Muscle of arm (tissue), 14 donors: ENCODE measurements at places on chromosomes 7 and 10. TPM values are rescaled to one million over a fixed set of nuclear protein-coding genes. Genes with fewer than 3 reads are reported as not detected.
A peak's percentile ranks its signal among the peaks of the same experiment; 100 is the strongest.

GRCh38 chr7:36623247-36623646 lies 101.0 kb downstream of the AOAH start:
- DNase-seq: no peak

- no peak for DNase-seq
These were observed 66.9 kb downstream of the CDHR3 start for GRCh38 chr7:106029941-106030340.

DNA sequence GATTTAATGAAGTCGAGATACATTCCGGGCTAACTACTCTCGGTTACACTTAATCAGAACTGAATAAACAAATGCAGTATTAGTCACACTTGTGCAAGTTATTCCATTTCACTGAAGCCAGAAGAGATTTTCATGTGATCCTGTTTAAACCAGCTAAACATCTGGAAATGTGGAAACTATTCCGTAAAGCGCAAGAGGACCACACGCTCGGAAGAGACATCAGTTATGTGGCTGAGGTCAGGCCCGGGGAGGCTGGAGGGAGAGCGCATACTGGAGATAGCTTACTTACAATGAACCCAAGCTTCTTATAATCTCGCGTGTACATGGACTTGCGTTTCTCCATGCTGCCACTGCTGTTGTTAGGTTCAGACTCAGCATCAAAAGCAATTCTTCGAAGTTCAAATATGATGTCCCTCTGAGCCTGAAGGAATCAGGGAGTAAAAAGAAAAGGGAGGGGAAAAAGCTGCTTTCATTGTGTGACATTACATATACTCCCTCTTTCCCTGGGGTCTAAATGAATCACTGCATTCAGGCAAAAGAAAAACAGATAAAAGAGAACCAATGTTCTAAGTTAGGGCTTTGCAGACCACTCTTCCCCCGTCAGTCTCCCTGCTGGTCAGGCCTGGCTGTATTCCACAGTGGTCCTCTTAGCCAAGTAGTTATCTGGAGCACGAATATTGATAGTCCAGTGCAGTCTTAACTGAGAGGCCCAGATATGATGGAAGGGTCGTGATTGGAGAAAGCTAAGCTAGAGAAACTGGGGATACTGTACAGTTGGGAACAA lies 237.4 kb downstream of the ELMO1 start:
- peak; percentile 89 for DNase-seq

- DNase-seq: no peak
These were observed 121.6 kb downstream of the RELN start for GRCh38 chr7:103867874-103868273.

DNA sequence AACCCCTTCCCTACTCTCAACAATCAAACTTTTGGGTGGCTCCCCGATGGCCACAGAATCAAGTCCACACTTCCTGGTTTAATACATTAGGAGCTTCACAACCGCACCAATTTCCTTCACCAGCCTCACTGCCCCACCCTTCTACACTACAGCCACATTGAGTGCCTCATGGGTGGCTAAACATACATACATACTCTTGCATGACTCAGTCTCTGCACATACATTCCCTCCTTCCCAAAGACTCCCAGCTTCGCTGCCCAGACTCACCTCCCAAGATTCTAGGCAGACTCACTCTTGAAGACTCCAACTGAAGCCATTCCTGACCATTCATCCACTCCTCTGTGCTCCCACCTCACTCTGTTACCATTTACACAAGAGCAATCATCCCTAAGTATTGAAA lies 15.9 kb downstream of the VPS41 start:
- no peak for DNase-seq

DNA sequence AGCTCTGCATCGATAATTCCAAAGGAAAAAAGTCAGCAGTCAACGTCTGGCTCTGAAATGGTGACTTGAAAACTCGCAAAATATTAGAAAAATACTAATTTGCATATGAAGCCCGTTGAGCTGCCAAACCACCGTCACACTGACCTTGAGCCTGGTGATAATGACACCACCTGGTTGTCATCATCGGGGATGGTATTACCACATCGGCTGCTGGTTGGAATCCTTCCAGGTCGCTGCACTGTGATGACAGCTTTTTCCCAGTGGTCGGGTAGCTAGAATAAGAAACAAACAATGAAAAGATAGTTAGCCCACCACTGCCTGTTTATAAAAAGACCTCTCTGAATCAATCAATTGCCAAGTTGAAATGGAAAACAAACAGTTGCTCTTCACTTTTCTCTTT lies 41.6 kb downstream of the LAMB1 start:
- no peak for DNase-seq

- no peak for DNase-seq
These were observed 18.3 kb downstream of the CALHM2 start for GRCh38 chr10:103433858-103434257.

- no peak for DNase-seq
These were observed 86.7 kb downstream of the DGKI start for GRCh38 chr7:137760111-137760510.

DNA sequence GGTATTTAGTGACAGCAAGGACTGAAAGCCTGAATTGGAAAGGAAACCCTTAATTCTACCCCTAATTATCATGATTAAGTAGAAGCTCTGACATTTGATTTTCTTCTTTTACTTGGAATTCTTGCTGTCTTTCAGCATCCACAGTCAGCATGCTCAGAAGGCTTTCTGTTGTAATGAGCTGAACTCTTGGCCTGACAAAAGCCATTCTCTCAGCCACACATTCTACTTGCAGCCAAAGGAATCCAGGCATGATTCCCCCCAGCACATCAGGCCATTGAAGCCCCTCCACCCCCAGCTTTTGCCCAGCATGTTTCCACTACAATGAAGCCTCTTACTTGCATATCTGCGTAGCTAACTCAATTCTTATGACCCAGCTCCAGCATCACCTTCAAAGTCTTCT lies 94.3 kb upstream of the FRMD4A start:
- DNase-seq: no peak

DNA sequence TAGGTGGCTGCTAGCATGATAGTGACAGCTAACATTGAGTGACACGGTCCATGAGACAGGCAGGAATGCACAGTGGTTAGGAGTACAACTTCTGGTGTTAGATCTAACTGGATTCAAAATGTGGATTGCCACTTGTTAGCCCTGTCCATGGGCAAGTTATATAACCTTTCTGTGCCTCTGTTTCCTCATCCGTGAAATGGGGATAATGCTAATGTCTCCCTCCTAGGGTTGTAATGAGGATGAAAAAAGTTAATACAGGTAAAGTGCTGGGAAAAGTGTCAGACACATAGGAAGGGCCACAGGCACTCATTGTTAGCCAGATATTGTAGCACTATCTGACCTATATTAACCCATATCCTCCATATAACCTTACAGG lies 41.8 kb downstream of the TACR2 start:
- DNase-seq: no peak

DNA sequence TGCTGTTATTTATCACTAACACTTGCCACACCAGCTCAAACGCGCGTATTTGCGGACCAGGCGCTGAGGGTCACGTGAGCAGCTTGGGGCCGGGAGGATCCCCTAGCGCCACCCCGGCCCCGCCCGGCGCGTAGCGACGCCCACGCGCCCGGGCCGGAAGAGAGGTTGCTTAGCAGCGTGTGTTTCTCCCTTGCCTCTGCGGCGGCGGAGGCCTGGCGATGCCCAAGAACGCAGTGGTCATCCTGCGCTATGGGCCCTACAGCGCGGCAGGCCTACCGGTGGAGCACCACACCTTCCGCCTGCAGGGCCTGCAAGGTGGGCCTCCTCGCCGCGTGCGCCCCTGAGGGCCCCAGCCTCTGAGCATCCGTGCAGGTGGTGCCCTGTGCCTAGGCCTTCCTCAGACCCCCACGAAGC lies at the start of gene C10orf53:
Gene C10orf53 (plus strand): TSS at position 172 of the 414 bp plus-strand sequence. CDS start 47 bp downstream, at position 219.
- DNase-seq: no peak

GRCh38 chr10:43202224-43202656 lies 64.0 kb downstream of the CSGALNACT2 start:
- no peak for DNase-seq

- DNase-seq: no peak
These were observed 200.4 kb upstream of the NFE2L3 start for GRCh38 chr7:25951414-25952260.

- no peak for DNase-seq
These were observed 18.4 kb downstream of the GIMAP5 start for GRCh38 chr7:150755473-150756099.

GRCh38 chr7:16060502-16060901 lies 360.8 kb downstream of the CRPPA start:
- DNase-seq: no peak

- no peak for DNase-seq
These were observed 27.2 kb downstream of the EZH2 start for GRCh38 chr7:148856891-148857290.

DNA sequence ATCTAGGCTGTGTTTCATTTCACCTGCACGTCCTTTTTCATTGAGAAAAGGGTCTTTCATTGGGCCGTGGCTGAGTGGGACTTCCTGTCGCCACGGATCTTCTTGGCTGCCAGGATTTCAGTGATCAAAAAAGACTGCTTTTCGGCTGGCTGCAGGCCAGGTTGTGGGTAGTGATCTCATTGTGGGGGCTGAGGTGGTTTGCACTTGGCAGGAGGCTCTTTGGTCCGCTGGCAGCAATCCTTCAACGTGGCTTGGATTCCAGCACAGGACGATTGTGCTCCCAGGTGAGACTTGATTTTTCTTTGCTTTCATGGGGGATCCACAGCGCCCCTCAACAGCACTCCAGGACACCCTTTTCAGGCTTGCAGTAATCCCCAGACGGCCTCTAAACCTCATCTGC lies 29.0 kb upstream of the ZNF273 start:
- no peak for DNase-seq

The LRGUK gene
- polyA plus RNA-seq: 1.5 TPM

The PLAC9 gene
- polyA plus RNA-seq: 55.4 TPM

The CFAP58 gene
- polyA plus RNA-seq: 0.60 TPM

The FAM180A gene
- not detected for polyA plus RNA-seq
